CD4-positive, alpha-beta T cell treated with Interleukin-15 for 4 hours (primary cell): ENCODE measurements at places on chromosomes 11 and 22.

- DNase-seq = peak; percentile 84
Measured at GRCh38 chr11:128725630-128726319, 31.9 kb downstream of the FLI1 start.

DNA sequence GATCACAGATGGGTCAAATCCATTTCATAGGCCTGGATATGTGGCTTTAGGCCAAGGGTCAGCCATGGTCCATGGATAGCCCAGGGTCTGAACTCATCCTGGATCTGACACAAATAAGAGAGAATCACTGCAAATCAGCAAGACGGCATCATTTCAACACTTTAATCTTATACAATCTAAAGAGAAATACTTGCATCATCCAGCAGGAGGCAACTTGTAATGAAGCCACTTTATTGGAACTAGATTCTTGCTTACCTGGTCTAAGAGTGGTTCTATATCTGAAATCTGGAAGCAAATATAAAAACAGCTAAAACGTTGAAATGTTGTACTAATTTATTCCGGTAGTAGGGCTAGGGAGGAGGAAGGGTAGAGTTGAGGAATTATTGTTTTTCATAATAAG lies 870.1 kb downstream of the JRKL start:
- no peak for DNase-seq

- peak; percentile 74 for DNase-seq
Measured at GRCh38 chr11:128471138-128471661, 116.2 kb downstream of the ETS1 start.

GRCh38 chr11:32817852-32818183 lies 11.9 kb upstream of the PRRG4 start:
- no peak for DNase-seq

DNA sequence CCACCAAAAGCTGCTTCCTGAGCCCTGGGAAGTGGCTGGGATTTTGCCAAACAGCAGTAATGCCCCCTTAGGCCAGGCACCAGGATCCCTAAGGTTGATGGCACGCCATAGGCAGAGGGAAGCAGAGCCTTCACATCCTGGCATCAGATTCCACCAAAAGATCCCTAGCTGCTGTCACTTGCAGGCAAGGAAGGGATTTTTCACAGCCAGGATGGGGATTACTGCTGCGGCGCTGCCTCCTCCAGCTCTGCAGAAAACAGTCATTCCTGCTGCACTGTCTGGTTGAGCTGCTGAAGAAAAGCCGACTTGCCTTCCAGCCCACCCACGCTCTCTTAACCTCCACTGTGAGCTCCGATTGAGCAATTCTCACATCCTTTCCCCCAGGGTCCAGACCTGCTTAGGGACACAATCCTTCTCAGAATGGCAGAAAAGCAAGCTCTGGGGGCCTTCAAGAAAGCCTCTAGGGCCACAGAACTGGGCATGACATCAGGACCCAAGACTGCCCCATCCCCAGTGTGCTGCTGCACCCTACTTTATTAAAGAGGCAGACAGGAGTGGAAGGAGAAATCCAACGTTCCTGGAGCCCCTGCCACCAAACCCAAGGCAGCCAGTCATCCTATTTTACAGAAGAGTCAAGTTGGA lies 19.9 kb downstream of the SYN3 start:
- no peak for DNase-seq

- DNase-seq = no peak
Measured at GRCh38 chr11:37504060-37504611, 906.1 kb upstream of the RAG2 start.

- no peak for DNase-seq
Measured at GRCh38 chr22:17303840-17304779, 65.2 kb upstream of the CECR2 start.

GRCh38 chr11:108538502-108538901 lies 40.3 kb upstream of the POGLUT3 start:
- DNase-seq = no peak

DNA sequence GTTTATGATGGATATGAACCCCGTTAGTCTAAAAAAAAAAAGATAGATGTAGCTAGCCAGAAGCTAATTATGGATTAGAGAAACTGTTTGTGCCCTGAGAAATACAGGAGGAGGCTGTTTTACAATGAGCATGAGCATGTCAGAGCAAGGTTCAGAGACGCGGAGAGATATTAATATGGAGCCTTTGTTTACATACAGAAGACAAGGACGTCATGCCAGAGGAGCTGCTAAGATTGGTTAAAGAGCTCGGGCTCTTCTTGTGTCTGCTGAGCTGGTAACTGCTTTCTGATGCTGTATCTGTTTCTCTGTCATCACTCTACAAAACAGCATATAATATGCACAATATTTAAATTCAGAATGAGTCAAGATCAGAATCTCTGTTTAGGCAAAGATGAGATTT lies 24.9 kb upstream of the CCDC89 start:
- DNase-seq = no peak
